ENCODE measurements at places on chromosomes 4 and X.
A peak's percentile ranks its signal among the peaks of the same experiment; 100 is the strongest.

DNA sequence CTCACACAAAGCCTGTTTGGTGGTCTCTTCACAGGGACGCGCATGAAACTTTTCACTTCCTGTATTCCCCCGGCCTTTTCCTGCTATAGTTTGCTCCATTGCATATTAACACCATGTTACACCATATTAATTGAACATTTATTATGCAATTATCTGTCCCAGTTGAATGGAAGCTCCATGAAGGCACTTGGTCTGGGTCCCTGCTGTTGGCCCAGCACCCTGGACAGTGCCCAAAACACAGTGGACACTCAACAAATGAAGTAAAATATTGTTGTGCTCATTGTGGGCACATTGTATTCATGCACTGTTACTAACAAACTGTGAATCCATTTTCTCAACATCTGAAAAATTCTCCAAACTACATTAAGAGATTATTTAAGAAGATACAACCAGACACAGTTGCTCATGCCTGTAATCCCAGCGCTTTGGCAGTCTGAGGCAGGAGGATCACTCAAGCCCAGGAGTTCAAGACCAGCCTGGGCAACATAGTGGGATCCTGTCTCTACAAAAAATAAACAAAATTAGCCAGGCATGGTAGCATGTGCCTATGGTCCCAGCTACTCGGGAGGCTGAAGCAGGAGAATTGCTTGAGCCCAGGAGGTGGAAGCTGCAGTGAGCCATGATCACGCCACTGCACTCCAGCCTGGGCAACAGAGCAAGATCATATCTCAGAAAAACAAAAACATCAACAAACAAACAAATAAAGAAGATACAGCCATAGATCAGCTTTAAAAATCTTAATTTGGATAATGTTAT lies 292.7 kb upstream of the TENM3 start:
- no peak for DNase-seq

DNA sequence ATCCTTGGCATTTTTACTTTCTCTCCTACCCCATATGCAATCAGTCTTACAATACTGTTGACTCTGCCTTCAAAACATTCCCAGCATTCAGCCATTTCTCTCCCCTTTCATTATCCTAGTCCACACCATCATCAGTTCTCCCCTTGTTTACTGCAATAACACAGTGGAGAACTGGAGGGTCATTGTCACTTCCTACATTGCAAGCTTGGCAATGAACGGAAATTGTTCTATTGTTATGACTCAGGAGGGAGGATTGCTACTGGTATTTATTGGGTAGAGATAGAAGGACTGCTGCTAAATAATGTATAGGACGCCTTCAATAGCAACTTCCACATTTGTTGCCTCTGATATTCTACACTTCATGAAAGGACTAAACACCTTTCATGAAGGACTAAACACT lies 231.8 kb downstream of the BANK1 start:
- DNase-seq = no peak

- DNase-seq = no peak
Measured at GRCh38 chrX:107496786-107497185, 47.3 kb downstream of the FRMPD3 start.

DNA sequence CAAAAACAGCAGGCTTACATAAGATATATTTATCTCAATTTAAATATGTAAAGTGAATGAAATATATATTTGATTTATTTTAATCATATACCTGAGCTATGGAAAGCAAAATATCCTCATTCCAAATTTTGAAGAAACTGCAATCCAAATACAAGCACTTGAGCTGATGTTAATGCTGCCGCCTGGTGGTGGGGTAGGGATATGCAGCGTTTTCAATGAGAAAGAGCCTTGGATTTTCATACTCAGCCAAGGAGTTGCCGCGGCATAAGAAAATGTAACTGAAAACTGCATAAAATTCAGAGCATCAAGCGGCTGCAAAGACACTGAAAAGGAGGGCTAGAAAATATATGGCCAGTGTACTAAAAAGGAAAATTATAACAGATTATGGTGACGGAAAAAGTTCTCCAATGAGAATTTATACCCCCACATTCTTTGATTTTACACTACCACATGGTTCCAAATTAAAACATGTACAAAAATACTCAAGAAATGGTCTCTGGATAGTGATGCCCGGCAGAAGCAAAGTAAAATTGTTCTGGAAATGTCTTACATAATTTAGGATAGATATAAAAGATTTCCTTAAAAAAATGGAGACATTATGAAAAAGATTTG lies 660.3 kb upstream of the PITX2 start:
- peak; percentile 15 for DNase-seq

- DNase-seq = no peak
Measured at GRCh38 chr4:180436361-180436760, 1806.8 kb upstream of the TENM3 start.

- DNase-seq = no peak
Measured at GRCh38 chr4:55854129-55854528, 681 bp downstream of the EXOC1 start.

GRCh38 chrX:30253257-30253656 lies 6.3 kb downstream of the MAGEB1 start:
- DNase-seq = no peak

DNA sequence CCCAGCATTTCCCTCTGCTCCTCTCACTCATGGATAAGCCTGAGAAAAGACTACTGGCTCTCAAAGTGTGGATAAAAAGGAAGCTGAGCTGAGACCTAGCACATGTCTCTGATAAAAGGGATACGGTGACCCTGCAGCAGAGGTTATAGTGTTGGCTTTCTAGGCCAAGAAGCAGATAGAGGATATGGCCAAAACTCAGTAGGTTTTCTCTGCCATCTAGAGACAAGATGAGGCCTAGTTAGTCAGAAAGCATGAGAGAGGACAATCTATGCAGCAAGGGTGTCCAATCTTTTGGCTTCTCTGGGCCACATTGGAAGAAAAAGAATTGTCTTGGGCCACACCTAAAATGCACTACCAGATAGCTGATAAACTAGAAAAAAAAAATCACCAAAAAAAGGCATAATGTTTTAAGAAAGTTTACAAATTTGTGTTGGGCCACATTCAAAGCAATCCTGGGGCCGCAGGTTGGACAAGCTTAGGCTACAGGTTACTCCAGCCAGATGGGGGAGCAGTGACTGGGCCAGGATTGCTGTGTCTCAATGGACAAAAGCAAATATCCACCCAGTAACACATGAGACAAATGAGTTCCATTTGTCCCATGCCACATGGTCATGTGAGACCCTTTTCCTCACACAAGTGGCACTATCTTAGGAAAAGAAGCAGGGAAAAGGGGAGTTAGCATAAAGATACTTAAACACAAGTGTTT lies 411.4 kb downstream of the INPP4B start:
- DNase-seq = peak; percentile 31

DNA sequence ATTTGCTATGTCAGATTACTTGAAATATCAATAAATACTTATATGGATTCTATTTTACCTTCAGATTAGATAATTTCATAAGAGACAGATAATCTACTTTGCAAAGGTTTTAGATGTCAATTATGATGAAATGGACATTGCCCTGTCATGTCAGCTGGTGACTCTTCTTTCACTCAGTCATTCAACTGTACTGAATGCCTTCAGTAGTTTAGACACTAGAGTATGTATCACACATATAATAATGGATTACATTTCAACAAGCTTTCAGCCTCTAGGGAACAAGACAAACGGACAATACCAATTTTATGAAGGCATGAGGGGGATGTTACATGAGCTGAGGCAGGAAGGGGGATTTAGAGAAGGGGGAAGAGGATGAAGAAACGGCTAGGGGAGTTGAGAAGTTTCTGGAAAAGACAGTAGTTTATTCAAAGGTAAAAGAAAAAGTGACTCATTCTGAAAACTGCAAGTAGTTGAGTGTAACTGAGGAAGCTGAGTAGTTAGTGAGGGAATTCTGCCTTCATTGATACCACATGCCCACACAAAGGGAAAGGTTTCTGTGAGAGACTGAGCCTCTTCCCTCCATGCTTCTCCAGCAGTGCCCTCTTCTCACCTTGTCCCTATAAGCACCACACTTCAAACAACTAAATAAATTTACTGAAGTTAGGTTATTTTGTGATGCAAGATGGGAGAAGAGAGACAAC lies 25.7 kb downstream of the SLC9B2 start:
- peak; percentile 27 for DNase-seq

- peak; percentile 93 for DNase-seq
Measured at GRCh38 chrX:46912603-46913491, 626 bp downstream of the JADE3 start.

- no peak for DNase-seq
Measured at GRCh38 chrX:33336783-33337182, 125.4 kb upstream of the DMD start.

GRCh38 chr4:128751354-128751753 lies 58.1 kb upstream of the JADE1 start:
- DNase-seq = no peak

DNA sequence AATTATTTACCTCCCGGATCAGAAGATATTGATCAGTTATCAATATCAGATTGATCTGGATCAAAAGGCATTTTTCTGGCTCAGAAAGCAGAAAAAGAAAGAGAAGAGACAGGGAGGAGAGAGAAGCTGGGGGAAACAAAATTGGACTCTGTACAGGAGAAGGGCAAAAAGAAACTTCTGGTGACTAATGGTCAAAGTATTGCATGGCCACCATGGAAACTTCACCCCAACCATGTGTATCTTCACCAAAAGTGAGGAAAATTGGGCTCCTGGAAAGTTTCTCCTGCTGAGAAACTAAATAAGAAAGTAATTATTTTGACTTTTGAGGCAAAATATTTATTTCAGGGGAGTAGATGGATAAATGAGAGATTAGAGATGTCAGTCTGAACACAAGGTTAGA lies 33.9 kb downstream of the RNF150 start:
- DNase-seq = peak; percentile 32

DNA sequence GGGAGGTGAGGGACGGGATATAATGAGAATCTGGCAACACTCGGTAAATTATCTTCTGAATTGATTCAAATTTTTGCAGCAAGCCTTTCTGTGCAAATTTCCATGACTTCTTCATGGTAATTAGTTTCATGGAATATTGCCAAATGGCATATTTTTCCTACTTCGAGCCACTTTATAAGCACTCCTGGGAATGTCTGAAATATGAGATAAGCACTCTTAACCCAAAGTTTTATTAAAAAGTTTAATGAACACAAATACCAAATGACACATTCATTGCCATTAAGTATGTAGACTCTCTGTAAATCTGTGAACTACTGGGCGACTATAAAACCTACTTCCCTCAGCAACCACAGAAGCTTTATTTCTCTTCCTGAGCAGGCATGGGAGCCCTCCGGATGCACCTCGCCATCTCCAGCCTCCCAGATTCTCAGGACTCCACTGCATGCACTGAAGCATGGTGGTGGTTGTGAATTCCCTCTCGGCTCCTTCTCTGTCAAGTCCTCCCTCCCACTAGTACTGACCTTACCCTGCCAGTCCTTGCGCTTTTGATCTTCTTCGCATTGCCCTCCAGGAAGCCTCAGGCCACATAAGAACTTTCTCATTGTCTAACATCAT lies 154.4 kb upstream of the RPL34 start:
- no peak for DNase-seq

DNA sequence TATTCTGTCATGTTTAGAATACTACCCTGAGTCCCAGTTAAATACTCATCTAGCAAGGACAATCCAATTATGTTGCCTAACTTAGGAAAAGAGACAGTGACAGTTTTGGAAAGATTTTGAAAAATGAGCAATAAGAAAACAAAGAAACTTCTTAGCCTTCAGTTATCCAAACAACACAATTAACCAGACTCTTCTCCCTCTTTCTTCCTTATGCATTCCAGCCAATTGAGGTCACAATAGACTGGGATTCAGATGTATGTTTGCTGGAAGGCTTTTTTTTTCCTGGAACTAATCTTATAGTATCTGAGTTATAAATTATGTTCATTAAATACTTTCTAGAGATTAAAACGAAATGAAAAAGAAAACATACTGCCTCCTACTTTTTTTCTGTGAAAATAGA lies 109.6 kb downstream of the GUCY2F start:
- DNase-seq = no peak

DNA sequence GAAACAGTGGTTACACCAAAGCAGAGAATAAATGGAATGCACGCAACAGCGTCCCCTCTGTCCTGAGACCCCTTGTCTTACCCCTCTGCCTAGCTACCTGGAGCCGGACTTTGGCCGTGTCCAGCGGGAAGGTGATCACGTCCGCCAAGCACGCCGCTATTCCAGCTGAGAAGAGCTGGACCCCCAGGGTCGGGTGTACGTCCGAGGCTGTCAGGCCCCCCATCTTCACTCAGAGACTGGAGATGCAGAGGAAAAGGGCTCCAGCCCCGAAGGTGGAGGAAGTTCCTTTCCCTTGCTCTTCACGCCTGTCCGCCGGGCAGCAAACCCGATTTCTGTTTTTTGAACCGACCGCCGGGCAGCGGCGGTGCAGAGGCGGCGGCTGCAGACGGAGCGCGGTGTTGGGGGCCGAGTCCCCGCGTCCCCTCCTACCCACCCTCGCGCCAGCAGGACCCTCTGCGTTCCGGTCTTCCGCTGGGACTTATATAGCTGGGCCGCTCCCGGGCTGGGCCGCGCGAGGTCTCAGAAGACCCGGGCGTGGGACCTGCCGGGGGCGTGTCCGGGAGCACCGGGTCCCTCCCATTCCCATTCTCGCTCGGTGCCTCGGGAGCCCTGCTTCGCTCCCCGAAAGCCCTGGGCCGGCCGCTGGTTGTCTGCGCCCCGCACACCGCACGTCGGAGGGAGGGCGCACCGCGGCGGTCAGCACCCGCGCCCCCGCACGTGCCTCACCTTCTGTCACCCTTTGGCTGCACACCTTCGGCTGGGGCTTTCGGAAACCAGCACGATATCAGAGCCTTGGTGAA lies at the start of gene UCP1:
Gene UCP1 (minus strand): TSS at position 455 of the 800 bp plus-strand sequence. CDS start 232 bp downstream, at position 223.
- no peak for DNase-seq

GRCh38 chr4:189237340-189237739 lies 703.3 kb upstream of the FRG1 start:
- DNase-seq = no peak

- no peak for DNase-seq
Measured at GRCh38 chrX:125710403-125711062, 390.9 kb downstream of the TEX13C start.

- DNase-seq = no peak
Measured at GRCh38 chr4:107804956-107805355, 19.8 kb upstream of the SGMS2 start.

DNA sequence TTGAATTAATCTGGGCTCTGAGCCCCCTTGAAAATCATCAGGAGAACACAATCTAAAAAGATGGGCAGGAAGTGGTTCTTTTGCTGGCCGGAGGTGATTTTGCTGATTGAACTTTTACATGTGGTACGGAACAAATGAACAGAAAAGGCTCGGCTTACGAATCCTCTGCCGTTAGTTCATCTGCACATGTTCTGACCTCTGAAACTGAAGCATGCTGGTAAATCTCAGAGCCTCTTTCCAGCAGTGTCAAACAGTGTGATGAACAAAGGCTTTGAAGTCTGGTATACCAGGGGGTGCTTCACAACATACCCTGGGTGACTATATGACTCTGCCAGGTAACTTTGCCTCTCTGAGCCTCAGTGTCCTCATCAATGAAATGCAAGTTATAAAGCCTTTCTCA lies 194.2 kb upstream of the C1QTNF7 start:
- DNase-seq = no peak

DNA sequence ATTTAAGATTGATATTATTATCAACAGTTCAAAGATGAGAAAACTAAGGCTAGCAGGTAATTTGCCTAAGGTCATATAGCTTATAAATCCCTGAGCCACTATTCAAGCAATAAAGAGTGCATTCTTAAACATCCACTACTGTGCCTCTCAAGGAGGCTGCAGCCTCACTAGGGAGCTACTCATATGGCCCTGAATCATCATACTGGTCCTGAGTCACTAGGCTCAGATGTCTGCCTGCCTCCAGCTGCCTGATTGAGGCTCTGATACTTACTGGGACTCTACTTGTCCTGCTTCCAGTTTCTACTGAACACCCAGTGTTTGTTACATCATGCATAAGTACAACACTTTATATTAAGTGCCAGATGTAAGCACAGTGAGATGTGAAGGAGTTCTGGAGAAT lies 110.7 kb downstream of the AASDH start:
- DNase-seq = peak; percentile 66

Data from osteoblast (primary cell).